Stomach (tissue), 19 donors: ENCODE measurements at places on chromosomes 2 and 18. TPM values are rescaled to one million over a fixed set of nuclear protein-coding genes. Genes with fewer than 3 reads are reported as not detected.

DNA sequence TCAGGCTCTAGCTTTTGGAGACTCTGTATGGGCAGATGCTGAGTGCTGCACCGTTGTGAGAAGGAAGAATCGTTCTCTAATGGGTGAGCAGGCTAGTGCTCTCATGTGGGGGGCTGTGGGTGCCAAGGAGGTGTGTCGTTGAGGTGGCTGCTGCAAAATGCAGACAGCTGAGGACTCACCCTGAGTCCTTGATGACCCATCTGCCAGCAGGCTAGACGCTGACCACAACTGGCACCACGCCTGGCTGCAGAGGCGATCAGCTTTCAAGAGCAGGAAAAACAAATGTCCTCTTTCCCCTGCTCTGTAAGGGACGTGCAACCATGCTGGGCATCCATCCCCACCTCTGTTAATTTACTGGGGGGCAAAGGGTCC is 48.2 kb downstream of the HAUS1 start:
- H3K4me3 ChIP-seq: no peak overlapping the region
- H3K36me3 ChIP-seq: no peaks in the 10 kb centered on the region

DNA sequence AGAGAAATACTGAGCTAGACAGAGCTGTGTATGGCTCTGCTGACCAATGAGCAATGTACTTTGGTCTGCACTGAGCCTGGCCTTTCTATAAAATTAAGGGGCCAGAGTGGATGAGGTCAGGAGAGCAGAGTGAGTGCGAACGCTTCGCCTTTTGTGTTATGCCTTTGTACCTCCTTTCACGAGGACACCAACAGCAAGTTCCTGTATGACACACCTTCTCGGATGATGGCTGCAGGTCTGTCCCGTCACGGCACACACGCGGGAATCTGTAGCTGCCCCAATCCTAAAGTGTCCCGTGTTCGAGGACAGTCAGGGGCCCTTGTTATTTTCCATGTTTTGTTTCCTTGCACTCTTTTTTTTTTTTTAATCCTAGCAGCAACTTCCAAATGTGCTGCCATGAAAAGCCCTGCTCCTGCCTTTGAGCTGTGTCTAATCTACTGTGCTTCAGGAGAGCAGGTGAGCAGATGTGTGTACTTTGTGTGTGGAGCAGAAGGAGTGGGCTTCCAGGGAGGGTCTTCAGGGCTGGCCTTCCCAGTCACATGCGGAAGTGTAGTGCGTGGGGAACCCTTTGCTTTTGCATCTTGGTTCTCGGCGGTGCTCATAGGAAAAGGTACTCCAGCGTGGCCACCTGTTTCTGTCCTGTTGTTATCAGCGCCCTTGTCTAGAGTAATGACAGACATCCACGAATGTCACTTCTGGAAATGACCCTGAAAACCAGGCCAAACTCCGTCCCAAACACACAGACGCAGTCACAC is 213.2 kb downstream of the NDUFA10 start:
- no peaks in the 10 kb centered on the region for H3K4me1 ChIP-seq
- DNase-seq: no peak
- H3K27me3 ChIP-seq: peaks cover 10% of the 10 kb centered on the region
- H3K36me3 ChIP-seq: no peaks in the 10 kb centered on the region

DNA sequence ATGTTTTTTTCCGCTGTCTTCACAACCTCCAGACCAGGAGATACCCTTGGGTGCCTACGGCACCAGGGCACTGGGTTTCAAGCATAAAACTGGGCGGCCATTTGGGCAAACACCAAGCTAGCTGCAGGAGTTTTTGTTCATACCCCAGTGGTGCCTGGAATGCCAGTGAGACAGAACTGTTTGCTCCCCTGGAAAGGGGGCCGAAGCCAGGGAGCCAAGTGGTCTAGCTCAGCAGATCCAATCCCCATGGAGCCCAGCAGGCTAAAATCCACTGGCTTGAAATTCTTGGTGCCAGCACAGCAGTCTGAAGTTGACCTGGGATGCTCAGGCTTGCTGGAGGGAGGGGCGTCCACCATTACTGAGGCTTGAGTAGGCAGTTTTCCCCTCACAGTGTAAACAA is 265.3 kb upstream of the ZEB2 start:
- no peaks in the 10 kb centered on the region for H3K36me3 ChIP-seq
- no peak for DNase-seq
- no peak overlapping the region for H3K27ac ChIP-seq
- no peaks in the 10 kb centered on the region for H3K27me3 ChIP-seq
- no peaks in the 10 kb centered on the region for H3K4me1 ChIP-seq

GRCh38 chr2:231887756-231888155 is 38.4 kb downstream of the NPPC start:
- H3K27ac ChIP-seq: no peak overlapping the region
- H3K27me3 ChIP-seq: peaks cover 31% of the 10 kb centered on the region
- peaks cover 8% of the 10 kb centered on the region for H3K4me1 ChIP-seq

DNA sequence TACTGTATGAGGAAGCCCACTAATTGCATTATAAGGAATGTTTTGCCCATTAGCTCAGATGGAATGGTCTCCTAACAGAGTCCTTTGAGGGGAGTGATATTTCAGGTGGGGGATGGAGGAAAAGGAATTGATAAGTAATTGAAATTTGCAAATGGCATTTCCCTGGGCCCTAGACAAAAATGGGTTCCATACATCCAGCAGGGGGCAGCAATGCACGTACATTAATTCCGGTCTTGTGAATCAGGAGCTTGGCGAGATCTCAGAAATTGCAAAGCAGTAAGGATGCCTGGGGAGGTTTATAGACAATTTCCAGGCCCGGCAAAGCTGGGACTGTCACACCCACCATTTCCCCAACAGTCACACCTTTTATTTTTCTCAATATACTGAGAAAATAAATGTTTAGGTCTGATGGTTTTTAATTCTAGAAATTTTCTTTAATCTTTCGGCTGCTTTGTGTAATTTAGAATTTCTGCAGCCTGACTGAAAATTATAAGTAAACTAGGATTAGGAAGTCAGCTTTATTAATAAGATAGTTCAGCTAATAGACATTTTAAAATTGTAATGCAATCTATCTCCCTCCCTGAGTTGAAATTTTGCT is 122.8 kb downstream of the LYPD1 start:
- no peaks in the 10 kb centered on the region for H3K36me3 ChIP-seq
- no peak overlapping the region for H3K27ac ChIP-seq
- peaks cover 17% of the 10 kb centered on the region for H3K4me1 ChIP-seq

DNA sequence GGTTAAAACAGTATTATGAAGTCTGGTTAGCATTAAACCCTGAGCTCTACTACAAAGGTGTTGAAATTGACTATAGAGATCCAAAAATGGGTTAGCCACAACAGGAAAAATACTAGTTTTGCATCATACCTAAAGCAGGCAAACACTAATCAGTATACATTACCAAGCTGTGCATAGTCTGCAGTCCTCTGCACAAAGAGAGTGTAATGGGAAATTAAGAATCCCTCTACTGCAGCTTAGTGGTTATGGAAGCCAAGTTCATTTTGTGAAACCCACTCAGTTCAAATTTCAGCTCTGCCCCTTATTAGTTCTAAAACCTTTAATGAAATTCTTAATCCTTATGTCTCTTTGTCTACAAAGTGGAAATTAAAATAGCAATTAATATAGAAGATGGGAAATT is 192.1 kb downstream of the MBD2 start:
- DNase-seq: no peak
- H3K4me1 ChIP-seq: no peaks in the 10 kb centered on the region
- H3K4me3 ChIP-seq: no peak overlapping the region

DNA sequence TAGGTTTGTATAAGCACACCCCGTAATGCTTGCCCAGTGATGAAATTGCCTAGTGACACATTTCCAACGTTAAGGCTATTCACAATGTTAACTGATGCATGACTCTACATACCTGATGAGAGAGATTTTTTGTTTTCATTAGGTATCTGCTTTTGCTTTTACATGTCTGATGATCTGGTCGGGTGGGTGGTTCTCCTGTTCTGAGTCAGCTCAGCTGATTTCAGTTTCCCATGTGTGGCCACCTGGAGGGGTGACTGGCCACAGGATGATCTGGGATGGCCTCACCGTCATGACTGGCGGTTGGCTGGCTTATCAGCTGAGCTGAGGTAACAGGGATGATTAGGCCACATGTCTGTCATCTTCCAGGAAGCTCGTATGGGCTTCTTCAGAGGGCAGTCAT is 33.8 kb upstream of the ACYP2 start:
- no peaks in the 10 kb centered on the region for H3K27me3 ChIP-seq
- H3K36me3 ChIP-seq: no peaks in the 10 kb centered on the region
- H3K4me3 ChIP-seq: no peak overlapping the region
- DNase-seq: no peak

DNA sequence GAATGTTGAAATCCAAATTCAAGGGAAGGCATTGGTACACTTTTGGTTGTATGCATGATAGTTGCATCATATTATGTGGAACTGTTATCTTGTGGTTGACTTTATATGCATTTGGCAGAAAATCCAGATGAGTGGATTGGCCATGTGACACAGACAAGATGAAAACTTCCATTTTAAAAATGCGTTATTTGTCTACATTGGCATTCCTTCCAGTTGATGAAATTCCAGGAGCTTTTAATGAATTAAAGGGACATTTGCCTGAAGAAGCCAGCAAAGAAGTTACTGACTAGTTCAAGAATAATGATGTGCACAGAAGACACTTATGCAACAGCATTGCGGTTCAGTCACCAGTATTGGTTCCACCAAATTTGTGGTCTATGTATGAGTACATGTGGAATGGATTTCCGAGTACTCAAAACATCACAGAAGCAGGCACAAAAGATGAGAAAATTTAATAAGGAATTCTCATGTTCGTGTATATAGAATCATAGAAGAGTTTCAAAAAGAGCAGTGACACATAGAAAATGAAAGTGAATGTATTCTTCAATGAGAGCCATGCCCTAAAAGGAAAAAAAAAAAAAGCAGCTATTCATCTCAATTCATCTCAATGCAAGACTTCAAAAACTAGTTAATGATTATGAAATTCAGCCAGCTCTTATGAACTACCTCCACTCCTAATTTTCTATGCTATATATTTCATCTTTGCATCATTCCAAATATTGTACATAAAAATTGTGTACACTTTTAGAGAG is 232.1 kb downstream of the RBM43 start:
- H3K36me3 ChIP-seq: no peaks in the 10 kb centered on the region
- no peak overlapping the region for H3K27ac ChIP-seq
- H3K27me3 ChIP-seq: no peaks in the 10 kb centered on the region
- H3K4me3 ChIP-seq: no peak overlapping the region

GRCh38 chr18:6917072-6917471 is 187.6 kb downstream of the ARHGAP28 start:
- no peak overlapping the region for H3K27ac ChIP-seq
- no peak overlapping the region for H3K4me3 ChIP-seq
- H3K27me3 ChIP-seq: no peaks in the 10 kb centered on the region
- DNase-seq: no peak

DNA sequence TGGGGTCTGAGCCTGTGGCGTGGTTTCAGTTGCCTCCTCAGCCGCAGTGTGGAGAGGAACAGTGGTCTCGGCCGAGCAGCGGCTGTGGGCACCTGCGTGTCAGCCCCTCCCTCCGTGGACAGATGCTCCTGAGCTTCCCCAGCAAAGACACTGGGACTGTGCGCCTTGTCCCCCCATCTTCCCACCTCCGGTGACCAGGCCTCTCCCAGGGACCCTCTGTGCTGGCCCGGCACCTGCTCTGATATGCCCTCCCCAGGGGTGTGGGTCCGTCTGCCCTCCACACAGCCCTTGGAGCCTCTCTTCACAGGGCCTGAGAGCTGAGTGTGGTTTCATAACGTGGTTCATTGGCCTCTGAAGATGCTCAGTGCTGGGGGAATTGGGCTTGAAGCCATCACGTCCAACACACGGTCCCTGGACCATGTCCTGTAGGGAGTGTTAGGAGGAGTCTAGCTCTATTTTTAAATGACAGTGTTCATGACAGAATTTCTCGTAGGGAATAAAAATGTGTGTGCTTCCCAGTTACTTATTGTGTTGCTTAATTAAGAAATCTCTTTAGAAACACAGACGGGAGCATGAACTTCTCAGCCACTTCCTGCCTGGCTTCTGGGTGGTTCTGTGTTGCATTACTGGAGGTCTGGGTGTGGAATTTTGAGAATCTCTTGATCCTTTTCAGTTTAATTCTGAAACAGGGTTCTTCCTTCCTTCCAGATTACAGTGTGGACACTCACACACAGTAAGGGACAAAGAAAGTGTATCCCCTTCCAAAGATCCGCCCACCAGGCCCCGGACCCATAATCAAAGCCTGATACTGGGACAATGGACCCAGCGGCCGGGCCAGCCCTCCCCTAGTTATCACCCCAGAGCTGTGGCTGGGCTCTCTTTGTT is 110.7 kb downstream of the NFATC1 start:
- H3K4me1 ChIP-seq: peaks cover 34% of the 10 kb centered on the region
- H3K36me3 ChIP-seq: no peaks in the 10 kb centered on the region
- no peak for DNase-seq
- H3K27me3 ChIP-seq: no peaks in the 10 kb centered on the region
- peak overlapping the region; percentile 51 for H3K4me3 ChIP-seq
- H3K27ac ChIP-seq: peak overlapping the region; percentile 73

GRCh38 chr2:26255759-26256384 is 11.1 kb downstream of the HADHB start:
- H3K27ac ChIP-seq: peak overlapping the region; percentile 42
- DNase-seq: peak; percentile 28
- H3K4me1 ChIP-seq: peaks cover 54% of the 10 kb centered on the region
- no peak overlapping the region for H3K4me3 ChIP-seq

DNA sequence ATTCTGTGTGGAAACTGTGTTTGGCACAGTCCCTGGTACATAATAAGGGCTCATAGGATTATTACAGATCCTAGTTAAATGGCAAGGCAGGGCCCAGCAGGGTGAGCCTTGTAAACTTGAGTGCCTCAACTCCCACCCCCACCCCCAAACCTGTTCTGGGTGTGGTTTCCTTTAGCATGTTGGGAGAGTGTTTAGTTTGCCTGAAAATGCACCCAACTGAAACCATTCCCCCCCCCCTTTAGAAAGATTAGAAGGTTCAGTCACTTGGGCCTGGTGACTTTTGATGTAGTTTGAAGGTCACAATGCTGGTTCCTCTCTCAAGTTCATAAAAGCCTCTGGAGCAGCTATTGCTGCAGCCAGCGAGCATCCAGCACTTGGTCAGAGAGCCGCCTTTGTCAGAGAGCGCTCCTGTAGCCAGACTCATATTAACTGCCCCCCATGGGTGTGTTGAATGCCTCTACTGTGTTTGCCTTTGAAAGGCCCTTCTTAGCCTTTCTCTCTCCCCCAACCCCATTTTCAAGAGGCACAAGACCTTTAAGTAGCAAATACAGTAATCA is 113.7 kb downstream of the SPTBN1 start:
- DNase-seq: peak; percentile 60
- peak overlapping the region; percentile 89 for H3K27ac ChIP-seq
- H3K4me3 ChIP-seq: no peak overlapping the region
- H3K36me3 ChIP-seq: no peaks in the 10 kb centered on the region

KIAA2012 gene
- total RNA-seq: not detected

CABLES1 gene
- total RNA-seq: 36.8 TPM

APLF gene
- total RNA-seq: 5.5 TPM

MSH2 gene
- total RNA-seq: 5.8 TPM

DSG1 gene
- total RNA-seq: not detected

NGEF gene
- 4.2 TPM for total RNA-seq

OTOS gene
- not detected for total RNA-seq

RGPD8 gene
- 54.3 TPM for total RNA-seq
